Smooth muscle cell of the pulmonary artery (primary cell): ENCODE measurements at places on chromosomes 7 and 10. TPM values are rescaled to one million over a fixed set of nuclear protein-coding genes. Genes with fewer than 3 reads are reported as not detected.

Gene PANK1
- total RNA-seq, result 6.6 and 7.0 TPM in 2 replicates

Gene KLF14
- total RNA-seq, result not detected in 2 replicates

Gene NXPH1
- total RNA-seq, result not detected in 2 replicates

Gene GRID2IP
- 0.07 TPM in 1 of 2 replicates, not detected in the other for total RNA-seq

Gene ENTPD1
- 0.92 and 2.7 TPM in 2 replicates for total RNA-seq

Gene DPP6
- total RNA-seq, result not detected in 2 replicates

Gene OR2A2
- not detected in 2 replicates for total RNA-seq

Gene AGBL3
- total RNA-seq, result 0.66 and 0.91 TPM in 2 replicates

Gene FRMD4A
- 96.6 and 114 TPM in 2 replicates for total RNA-seq
